ENCODE measurements at places on chromosomes 2 and 18. TPM values are rescaled to one million over a fixed set of nuclear protein-coding genes. Genes with fewer than 3 reads are reported as not detected.
A peak's percentile ranks its signal among the peaks of the same experiment; 100 is the strongest.

DNA sequence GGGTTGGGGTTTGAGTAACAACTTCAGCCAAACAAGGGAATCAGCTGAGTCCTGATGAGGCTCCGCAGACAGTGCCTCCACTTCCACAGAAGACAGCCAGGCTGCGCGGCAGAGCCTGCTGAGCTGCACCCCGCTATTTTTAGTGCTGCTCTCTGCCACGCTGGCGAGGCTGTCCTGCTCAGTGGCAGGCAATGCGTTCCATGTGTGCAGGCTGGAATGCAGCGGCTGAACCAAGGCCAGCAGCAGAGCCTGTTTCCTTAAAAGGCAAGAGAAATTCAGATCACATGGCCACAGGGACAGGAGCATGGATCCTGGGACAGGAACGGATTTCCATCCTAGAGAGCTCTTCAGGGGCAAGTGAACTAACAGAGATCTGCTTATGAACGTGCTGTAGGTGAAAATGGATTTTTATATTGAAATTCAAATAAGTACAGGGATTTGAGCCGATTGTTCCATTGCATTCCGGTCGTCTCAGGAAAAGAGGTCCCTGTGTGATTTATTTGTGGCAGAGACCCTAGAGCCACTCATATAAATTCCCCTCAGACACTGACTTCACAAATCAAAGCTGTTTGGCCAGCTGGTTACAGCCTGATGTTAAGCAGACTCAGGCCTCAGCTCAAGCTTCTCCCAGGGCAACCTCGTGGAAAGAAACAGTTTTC is 98.7 kb downstream of the COL6A3 start:
- peak; percentile 98 for DNase-seq

ASB3 gene
- total RNA-seq: 15.5 TPM

DNA sequence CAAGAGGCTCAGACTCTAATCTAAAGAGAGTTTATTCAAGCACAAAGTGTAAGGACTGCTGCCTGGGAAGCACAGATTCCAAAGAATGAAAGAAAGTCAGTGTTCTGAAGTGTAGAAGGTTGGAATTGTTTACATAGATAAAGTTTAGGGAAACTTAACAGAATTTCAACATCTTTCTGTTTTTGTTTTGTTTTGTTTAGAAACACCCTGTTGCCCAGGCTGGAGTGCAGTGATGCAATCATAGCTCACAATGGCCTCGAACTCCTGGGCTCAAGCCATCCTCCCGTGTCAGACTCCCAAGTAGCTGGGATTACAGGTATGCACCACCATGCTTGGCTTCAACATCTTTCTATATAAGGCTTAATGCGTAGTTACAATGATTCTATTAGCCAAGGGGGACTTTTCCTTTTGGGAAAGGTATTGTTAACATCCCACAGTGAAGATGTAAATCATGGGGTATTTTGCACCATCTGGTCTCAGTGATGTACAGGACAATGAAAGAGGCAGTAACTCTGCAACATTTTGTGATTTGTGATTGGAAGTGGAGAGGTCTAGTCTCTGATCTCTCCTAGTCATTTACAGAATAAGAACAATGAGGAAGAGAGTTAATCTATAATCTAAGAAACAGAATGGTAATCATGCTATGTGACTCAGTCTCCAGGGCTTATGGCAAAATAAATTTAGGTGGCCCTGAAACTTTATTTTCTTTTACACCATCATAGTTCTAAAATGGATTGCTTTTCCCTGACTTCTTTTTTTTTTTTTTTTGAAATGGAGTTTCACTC is 45.6 kb upstream of the MSH6 start:
- DNase-seq: no peak

- no peak for DNase-seq
Observed at GRCh38 chr2:198587741-198588140, 783.3 kb downstream of the PLCL1 start.

CCDC74B gene
- total RNA-seq: 9.7 TPM

DNA sequence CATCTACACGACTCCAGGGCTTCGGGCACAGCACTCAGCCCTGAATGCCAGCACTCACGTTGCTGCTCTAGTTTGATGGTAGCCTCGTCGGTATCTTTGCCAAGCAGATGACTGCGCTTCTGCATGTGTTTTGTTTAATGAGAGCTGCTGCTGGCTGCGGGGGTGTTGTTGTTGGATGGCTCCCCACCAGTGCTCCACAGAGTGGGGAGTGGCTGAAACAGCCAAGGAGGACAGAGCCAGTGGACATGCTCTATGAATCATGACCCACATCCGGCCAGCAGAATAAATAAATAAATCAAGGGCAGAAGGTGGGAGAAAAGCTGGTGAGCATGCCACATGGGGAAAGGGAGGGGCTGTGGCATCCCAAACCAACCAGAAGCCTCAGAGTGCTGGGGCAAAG is 131.2 kb upstream of the SOX11 start:
- DNase-seq: no peak

ZNF516 gene
- total RNA-seq: 10.8 TPM

DNA sequence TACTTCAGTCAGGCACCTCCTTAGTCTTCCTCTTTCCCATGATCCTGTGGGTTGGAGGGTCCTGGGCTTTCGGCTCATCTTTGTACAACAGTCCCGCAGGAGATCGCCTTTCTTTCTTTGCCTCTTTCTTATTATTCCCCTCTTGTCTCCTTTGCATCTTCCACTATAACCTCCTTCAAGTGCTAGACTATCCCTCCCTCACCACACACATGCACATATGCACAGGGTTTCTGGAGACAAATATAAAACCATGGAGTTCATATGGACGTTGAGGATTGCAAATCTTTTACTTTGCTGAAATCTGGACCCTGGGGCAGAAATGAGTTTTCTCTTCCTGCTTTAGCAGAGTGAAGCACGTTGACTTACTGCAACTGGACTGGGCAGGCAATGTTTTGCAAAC is 80.3 kb downstream of the TMEM17 start:
- DNase-seq: no peak

GRCh38 chr2:192190474-192190873 is 4.3 kb downstream of the TMEFF2 start:
- peak; percentile 72 for DNase-seq

DNA sequence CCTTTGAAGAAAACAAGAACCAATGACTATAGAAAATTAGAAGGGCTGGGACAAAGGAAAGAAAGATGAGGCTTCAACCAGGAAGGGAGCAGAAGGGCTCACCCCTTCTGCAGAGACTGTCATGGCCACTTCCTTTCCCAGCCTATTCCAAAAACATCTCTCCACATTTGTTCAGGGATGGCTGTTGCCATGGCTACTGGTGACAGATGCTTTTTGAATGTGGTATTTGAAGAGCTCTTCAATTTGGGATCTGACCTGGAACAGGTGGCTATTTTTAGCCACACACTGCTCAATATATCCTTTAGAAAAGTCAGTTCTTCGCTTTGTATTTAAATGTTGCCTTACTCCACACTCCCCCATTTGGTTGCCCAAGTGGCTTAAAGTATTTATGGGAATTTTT is 64.1 kb upstream of the LCLAT1 start:
- DNase-seq: no peak

DNA sequence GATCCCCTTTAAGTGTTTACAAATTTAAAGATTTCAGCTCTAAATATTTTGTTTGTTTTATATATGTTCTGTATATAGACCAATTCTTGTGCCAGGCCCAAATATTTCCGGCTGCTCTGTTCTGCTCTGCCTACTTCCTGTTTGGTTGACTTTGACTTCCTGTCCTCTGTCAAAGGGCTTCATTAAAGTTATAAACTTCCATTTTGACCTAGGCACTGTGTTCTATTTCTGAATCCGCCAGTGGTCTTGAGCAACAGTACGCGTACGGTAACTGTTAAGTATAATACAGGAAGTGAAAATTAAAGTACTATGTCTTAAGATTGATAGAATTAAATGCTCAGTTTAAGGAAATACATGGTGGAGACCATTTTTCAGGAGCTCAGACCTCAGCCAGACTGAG is 13.5 kb upstream of the REL start:
- DNase-seq: no peak

DNA sequence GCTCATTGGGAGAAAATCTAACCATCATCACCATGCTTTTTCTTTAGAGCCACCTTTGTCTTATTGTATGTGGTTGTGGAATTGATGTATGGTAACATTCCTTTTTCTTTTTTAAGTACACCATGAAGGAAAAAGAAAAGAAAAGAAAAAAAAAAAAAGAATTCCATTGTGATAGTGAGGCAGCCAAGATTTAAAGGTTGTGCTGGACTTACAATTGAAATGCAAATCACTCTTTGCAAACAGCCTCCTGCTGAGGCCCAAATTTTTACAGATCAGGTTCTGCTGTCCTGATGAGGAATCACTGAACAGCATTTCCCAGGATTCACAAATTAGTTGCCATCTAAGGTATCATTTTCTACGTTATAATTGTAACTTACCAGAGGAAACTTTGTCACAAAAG is 1101.0 kb upstream of the FANCL start:
- no peak for DNase-seq

DNA sequence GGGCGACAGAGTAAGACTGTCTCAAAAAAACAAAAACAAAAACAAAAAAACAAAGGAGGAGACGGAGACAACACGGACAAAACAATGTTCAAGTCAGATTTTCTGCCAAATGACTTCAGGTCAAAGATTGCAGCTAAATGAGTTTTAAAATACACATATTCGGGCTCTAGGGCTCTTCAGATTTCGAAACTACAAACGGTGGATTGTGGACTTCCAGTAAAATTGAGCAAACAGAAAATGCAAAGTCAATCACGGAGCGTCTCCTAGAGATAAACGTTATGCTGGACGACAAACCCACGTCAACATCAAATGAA is 558 bp downstream of the MRPS5 start:
- no peak for DNase-seq

DNA sequence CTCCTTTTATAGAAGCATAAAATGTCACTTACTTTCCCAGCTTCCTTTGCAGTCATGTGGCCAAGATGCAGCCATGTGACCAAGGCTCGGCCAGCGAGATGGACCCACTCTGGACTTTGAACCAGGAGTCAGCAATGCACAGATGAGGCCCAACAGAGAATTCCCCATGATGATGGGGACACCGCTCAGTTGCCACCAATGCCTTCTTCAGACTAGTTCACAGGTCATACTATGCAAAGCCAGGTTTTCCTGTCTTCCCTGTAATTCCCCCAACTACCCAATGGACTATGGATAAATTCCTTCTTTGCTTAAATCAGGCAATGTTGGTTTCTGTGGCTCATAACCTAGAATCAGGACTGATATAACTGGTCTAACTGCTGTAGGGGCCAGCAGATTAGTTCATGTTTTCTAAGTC is 22.5 kb upstream of the REL start:
- no peak for DNase-seq

CHCHD5 gene
- total RNA-seq: 9.2 TPM

- DNase-seq: no peak
Observed at GRCh38 chr18:48862678-48863270, 88.0 kb downstream of the SMAD7 start.

- DNase-seq: peak; percentile 61
Observed at GRCh38 chr2:219433666-219434467, 776 bp upstream of the SPEG start.

- no peak for DNase-seq
Observed at GRCh38 chr2:183291436-183291835, 167.2 kb downstream of the NUP35 start.

GRCh38 chr2:168538133-168538532 is 82.1 kb downstream of the CERS6 start:
- DNase-seq: no peak

TGFA gene
- total RNA-seq: not detected

DNA sequence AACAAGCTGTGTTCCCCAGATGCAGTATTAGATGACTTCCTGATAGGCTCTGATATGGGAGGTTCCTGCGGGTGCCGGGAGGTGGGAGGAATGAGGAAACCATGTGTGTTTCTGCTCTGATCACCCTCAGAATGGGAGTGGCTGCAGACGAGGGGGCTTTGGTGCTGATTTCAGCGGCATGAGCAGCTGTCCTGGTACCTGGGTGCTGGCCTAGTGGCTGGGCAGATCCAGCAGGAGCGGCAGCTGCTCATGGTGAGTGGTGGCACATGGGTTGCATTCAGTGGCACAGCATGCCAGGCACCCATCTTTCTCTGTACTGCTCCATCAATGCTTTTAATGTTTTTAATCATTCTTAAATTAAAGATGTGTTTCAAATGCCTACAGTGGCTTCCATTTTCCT is 177.2 kb upstream of the NETO1 start:
- no peak for DNase-seq

DNA sequence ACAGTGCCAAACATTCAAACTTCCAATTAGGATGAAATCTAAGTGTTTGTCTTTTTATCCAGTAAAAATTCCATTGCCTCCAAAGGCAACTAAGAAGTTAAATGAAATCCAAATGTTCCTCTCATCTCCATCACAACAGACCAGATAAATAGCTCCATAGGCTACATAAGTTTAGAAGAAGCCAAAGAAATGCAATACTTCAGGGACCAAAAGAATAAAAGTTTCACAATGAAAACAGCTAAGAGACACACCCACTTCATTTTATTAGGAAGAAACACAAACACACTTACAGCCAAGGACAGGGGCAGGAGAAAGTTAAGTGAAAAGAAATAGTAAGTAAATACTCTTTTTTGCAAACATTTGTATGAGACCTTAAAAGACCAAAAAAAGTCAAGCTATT is 88.5 kb upstream of the CCDC150 start:
- DNase-seq: peak; percentile 47

GRCh38 chr2:241833101-241833663 is 24.2 kb downstream of the NEU4 start:
- peak; percentile 64 for DNase-seq

Data from fibroblast of the aortic adventitia (primary cell).